NCI-H2171 (cell line): ENCODE measurements at places on chromosomes 5 and 9.

DNA sequence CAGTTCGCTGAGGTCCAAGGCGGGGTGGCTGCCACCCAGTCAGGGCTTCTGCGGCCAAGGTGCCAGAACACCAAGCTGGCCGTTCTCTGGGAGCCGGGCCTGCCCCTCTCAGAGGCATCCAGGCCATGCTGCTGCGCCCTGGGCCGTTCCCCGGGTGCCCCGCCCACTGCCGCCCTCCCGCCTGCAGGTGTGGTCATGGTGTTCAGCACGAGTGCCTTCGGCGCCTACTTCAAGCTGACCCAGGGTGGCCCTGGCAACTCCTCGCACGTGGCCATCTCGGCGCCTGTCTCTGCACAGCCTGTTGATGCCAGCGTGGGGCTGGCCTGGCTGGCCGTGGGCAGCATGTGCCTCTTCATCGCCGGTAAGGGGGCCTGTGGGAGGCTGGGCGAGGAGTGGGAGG is 7.7 kb downstream of the SLC2A8 start:
- no peak for DNase-seq

- no peak for DNase-seq
These were observed 174.4 kb upstream of the RGMB start for GRCh38 chr5:98599016-98599415.

- no peak for DNase-seq
These were observed 1055.5 kb upstream of the DMAC1 start for GRCh38 chr9:8855046-8855445.

DNA sequence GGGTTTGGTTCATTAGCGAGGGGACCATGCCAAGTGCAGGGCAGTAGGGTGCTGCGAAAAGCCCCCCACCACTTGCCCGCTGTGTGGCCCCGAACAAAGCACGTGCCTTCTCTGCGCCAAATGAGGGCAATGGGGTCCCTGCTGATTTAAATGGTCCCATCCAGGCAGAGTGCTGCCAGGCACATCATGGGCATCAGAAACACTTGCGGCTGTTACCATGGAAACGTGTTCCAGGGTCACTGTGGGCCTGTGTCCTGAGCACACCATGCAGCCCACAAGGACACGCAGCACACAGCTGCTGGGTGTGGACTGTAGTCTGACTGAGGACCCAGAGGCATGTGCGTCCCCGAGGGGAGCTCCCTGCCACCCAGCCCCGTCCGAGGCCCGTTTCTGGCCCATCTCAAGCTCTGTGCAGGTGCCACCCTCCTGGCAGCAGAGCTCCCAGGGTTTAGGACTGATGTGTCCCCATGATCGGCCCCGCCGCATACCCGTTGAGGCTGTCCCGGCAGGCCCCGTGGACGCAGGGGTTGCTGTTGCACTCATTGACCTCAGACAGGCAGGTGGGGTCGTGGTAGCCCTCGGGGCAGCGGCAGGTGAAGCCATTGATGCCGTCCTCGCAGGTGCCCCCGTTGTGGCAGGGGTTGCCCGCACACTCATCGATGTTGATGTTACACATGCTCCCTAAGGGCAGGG is 31.3 kb upstream of the SEC16A start:
- DNase-seq, result no peak

DNA sequence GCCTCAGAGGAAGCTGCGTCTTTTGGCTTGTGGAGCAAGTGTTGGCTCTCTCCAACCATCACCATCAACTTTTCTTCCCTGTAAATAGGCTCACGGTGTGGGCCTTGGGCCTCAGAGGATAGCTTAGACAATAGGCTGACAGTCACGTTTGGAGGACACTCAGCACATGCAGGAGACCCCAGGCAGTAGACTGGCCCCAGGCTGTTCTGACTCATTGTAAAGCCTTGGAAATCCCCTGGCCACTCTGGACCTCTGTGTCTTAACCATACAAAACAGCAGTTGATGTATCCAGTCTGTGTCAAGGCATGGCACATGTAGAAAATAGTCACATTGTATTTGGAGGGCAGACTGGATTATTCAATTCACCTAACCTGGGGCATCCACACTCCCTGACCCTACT is 18.6 kb downstream of the CD74 start:
- no peak for DNase-seq

GRCh38 chr5:74810915-74811314 is 43.9 kb downstream of the NSA2 start:
- no peak for DNase-seq

- no peak for DNase-seq
These were observed 38.3 kb upstream of the FBXW11 start for GRCh38 chr5:172044631-172045314.

- peak; percentile 99 for DNase-seq
These were observed 60.6 kb upstream of the ZFR start for GRCh38 chr5:32504989-32505596.

GRCh38 chr5:36523926-36524325 is 82.5 kb upstream of the SLC1A3 start:
- DNase-seq, result no peak

DNA sequence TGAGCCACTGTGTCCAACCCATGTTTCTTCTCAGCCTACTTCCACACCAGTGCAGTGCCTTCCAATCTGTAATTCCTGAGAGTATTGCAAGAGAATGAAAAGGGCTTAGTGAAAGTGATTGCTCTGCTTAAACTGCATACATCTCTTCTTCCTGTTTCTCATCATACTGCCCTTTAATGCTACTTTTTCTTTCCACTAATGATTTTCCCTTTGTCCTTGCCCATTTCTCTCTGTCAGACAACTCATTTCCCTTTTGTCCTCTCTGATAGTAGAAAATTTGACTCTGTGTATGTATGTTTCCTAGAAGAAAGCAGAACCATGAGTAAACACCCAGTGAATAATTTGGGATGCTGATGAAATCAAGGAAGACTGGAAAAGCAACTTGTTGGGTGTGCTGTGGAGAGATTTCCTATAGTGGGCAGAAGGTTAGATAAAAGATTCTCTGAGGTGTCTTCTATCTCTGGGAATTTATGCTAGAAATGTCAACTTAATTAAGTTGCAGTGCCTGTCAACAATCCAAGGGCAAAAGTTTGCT is 102.2 kb upstream of the CHD1 start:
- no peak for DNase-seq

DNA sequence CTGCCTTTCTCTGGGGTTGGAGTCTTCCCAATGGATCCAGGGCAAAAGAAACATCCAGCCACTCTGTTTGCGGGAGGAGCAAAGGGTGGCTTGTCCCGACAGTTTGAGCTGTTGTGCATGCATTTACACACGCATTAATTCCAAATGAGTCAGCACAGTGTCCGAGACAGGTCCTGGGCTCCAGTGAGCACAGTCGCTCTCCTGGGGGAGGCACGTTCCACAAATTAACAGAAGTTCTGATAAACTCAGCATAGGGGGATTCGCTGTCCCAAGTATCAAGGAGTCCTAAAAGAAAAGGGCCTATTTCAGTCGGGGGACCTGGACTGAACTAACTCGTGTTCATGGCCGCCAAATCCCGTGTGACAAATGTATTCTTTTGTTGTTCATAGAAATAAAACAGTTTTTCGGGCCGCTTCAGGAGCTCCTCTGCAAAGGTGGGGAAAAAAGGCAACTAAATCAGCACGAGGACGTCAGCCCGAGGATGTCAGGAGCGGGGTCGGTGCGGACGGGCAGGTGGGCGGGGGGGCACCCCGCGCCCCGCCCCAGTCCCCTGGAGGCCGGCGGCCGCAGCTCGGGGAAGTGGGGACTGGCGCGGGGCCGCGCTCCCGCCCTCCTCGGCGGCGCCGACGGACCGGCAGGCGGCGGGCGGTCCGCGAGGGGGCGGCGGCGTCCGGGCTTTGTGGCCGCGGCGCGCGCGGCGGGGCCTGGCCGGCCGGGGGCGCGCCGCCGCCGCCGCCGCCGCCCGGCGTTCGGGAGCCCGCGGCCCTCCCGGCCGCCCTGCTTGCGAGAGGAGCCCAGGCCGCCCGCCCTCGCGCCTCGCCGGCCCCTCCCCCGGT is at the start of gene MSANTD3:
TSS of gene MSANTD3 (plus strand) at position 614 of the 836 bp plus-strand sequence. CDS start 14,796 bp downstream, outside the sequence.
- DNase-seq, result peak; percentile 83

- no peak for DNase-seq
These were observed 624.2 kb downstream of the PRR16 start for GRCh38 chr5:121088341-121088740.

DNA sequence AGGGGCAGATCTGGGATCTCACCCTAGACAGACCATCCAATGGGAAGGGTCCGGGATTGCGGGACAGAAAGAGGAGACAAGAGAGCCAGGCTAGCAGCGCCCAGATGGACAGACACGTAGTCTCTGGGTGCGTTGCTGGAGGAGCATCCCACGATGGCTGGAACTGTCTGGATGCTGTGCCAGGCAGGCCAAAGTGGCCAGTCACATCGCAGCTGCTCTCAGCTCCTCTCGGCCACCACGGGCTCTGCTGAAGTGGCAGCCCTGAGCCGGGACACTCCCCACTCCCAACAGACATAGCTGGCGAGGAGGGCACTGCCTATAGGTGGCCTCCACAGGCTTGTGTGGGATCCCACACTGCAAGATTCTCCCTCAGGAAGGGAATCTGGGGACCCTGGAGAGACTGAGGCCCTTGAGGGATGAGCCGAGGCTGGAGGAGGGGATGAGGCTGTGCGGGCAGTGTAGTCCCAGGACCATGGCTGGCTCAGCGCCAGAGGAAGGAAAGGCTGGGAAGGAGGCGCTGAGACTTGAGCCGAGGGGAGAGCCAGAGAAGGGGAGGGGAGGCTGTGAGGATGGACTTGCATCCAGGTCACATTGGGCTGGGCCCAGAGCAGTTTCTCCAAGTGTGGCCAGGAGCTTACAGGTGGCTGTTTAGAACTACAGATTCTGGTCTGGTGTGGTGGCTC is 10.3 kb upstream of the WDR5 start:
- no peak for DNase-seq

DNA sequence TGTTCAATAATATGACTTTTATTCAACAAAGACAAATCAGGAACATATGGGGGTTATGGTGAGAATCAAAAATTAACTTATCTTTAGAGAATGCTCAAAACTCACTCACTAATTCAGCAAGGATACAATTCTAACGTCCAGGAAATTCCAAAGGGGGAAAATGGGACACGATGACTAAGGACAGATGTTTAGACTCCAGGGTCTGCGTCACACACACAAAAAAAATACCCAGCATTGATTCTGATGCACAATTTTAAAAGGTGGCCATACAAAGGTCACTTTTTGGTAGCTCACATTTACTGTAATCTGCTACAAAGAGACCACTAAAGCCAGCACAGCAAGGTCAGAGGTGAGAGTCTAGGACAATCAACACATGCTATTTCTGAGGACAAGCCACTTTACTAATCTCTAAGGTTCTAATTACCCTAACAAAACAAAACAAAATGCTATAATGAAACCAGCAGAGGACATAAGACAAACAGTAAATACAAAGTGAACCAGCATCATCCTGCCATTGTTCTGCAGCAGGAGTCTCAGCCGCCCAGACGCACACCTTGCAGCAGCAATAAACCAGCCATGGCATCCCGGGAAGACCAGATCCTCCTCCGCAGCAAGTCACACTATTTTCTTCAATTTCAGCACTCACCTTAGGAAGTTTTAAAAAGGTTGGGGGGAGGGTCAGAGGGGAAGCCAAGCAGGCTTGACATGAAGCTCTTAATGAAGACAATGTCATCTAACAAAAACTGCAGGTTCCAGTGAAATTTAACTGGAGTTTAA is 57.8 kb downstream of the TTC39B start:
- no peak for DNase-seq

GRCh38 chr9:29514336-29514735 is 1941.1 kb upstream of the C9orf72 start:
- DNase-seq, result no peak

- no peak for DNase-seq
These were observed 21.4 kb upstream of the JAKMIP2 start for GRCh38 chr5:147803926-147804325.

DNA sequence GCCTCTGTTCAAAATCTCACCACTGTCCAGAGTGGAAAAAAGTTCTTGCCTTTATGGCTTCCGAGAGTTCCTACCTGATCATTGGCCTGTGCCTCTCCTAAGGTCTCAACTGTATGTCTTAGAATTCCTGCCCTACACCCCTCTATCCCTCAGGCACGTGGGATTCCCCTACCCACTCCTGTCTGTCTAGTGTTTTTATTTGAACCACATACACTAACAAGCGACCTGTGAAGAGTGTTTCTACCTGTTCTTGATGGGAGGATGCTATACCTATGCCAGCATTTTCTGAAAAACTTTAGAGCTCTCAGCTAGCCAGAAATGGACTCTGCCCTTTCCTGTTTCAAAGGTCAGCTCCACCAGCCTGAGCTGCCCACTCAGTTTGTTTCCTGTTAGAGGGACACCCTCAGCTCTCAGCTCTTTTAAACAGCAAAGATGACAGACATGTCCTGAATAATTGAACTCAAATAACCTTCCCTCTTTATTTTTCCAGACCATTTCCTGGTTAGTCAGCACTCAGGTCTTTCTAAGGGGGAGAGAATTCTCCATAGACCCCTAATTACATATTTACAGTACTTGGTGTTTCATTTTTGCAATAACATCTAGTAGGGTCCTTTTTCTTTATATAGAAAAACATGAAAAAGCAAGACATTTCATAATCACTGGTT is 214.8 kb downstream of the AOPEP start:
- no peak for DNase-seq

DNA sequence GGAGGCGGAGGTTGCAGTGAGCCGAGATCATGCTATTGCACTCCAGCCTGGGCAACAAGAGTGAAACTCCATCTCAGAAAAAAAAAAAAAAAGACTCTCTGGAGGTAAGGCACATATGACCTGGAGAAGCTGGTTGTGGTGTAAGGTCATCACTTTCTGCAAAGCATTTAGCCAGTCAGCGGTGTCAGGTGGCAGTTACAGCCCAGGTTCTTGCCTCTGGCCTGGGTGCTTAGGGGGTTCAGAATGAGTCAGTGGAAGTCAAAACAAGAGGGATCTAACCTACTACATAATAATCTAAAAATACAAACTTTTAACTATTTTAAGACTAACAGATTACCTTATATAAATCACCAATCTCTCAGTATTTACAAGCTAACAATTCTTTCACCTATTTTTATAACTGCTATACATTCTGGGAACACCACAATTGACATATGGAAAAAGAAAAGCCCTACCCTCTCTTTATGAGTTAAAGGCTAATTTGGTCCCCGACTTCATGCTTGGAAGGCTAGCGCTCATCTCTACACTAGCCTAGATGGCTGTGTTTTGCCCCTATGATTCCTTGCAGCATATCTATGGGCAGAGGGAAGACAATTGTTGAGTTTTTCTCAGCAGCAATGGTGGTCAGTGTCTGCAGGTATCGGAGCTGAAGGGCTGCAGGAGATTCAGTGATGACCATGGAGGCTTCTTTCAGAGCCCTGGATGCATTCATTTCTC is 29.2 kb downstream of the STOM start:
- DNase-seq, result no peak

- DNase-seq, result no peak
These were observed 27.3 kb upstream of the PHYKPL start for GRCh38 chr5:178259623-178260536.
